ENCODE measurements at places on chromosomes 4 and X.
A peak's percentile ranks its signal among the peaks of the same experiment; 100 is the strongest.

DNA sequence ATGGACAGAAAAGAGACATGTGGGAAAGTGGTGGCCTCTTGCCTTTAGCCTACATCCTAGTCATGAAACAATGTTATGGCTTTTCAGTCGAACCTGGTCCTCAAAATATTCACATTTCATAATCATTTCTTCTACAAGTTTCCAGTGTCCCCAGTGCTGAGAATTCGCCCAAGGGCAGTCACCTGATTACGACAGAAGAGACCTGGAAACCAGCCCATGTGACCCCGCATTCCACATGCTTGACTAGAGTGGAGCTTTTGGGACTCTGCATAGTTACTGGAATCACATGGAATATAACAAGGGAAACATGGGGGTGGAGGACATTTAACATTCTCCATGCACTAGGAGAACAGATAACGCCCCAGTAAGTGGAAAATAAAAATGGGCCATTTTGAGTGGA, 100.1 kb downstream of the PPARGC1A start:
- no peak for DNase-seq

DNA sequence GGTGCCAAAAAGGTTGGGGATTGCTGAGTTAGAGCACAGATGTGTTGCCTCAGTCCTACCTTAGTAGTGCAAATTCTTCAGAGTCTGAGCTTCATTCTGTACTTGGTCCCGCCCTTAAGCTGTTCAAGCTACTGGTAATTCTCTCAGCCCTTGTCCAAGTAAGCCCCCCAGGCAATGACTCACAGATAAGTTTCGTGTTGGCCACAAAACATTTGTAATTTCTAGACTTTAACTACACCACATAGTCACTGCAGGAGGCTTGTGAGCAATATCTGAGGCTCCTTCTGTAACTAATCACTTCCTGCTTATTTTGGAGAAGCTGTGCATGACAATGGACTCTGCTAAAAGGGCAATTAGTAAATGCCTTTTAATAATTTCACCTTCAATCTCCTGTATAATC, 1420.5 kb downstream of the PCDH7 start:
- DNase-seq: no peak

DNA sequence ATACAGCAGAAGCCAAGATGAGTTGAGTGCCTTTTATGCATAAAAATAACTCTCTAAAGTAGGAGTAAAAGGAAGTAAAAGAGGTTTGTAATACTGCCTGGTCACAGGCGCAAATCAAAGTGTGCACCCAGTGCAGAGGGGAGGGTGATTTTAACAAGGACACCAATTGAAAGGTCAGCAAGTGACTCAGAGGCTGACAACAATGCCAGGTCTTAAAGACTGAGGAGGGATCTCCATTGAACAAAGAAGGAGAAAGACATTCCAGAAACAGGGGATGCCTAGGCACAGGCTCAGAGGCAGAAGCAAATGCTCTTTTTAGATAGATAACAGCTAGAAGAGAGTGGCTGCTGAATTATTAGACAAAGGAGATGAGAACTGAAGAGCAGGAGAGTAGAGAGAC, 297.4 kb upstream of the VCX start:
- DNase-seq: no peak

DNA sequence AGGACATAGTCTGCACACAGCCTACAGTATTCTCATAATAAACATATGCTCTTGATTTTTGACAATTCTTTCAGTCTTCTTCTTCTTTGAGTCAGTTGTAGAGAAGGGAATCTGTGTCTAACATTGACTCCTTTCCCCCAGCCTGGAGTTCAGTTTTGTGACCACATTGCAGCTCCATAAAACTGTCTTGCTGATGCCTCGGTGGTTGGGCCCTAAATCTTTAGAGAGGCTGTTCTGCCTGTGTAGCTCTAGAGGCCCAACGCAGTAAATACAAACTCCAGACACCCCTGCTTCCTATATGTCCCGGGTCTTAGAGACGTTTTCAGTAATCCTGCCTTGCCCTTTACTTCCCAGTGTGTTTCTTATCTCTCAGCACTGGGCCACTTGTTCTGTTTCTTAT, 639.5 kb upstream of the AADAT start:
- DNase-seq: no peak

- DNase-seq: no peak
These were observed 3.4 kb upstream of the GALNTL6 start for GRCh38 chr4:171809854-171810253.

GRCh38 chr4:71066737-71067716, 73.6 kb downstream of the DCK start:
- no peak for DNase-seq

- DNase-seq: peak; percentile 58
These were observed 12.2 kb downstream of the ARHGEF6 start for GRCh38 chrX:136768469-136769084.

- no peak for DNase-seq
These were observed 7.0 kb upstream of the ANK2 start for GRCh38 chr4:113042502-113042901.

DNA sequence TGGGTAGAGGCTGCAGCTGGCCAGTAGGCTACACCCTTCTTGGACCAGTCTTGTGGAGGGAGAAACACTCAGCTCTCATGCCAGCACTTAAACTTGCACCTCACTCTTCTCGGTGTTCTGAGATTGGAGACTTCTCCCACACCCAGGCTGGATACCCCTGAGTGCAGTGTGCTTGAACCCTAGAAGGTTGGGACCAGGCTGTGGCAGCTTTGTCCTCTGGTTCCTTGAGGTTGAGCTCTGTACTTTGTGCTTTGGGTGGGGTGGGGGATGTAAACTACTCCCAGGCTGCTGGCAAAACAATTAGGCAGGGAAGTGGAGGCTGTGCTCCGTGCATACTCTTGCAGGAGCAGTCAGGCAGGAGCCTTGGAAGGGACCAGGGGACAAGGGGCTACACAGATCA, 143.6 kb upstream of the GNPDA2 start:
- DNase-seq: no peak

DNA sequence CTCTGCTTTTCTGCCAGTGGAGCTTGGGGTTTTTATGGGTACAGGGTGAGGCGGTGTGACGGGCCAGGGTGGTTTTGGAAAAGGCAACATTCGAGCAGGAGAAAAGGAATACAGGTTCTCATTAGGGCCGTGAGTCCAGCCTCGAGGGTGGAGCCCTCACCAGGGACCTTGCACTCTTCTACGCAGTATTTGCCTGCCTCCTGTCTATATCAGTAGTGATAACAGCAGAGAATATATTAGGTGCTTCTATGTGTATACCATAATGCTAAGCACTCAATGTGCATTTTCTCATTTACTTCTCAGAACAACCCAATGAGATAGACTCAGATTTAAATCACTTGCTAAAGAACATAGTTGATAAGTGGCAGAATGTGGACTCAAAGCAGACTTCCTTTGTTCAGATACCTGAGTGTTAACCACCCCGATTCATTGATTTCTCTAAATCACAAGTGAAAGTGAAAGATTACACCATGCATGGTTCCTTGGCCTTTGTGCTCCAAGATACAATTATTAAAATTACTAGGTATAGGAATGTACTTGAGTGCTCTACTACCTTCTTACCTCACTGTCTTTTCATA, 403.9 kb downstream of the PCDH7 start:
- no peak for DNase-seq

DNA sequence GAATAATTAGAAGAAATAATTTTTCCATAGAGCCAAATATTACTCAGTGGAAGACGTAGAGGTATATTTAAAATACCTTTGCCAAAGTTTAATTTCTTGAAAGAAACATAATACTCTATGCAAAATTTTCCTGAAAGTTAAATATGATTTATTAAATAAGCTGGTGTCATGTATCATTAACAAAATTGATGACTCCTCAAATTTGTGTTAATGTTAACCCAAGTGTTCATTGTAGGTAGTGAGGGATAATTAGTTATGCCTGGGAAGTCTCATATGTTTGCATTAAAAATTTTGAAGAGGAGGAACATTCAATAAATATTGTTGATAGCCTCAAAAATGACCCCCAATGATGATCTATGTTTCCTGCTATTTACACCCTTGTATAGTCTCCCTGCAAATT, 292.7 kb upstream of the AMOT start:
- no peak for DNase-seq

GRCh38 chr4:173536808-173537429, 6.9 kb upstream of the HAND2 start:
- DNase-seq: no peak

GRCh38 chr4:47933840-47934239, 19.5 kb upstream of the NFXL1 start:
- DNase-seq: peak; percentile 16

DNA sequence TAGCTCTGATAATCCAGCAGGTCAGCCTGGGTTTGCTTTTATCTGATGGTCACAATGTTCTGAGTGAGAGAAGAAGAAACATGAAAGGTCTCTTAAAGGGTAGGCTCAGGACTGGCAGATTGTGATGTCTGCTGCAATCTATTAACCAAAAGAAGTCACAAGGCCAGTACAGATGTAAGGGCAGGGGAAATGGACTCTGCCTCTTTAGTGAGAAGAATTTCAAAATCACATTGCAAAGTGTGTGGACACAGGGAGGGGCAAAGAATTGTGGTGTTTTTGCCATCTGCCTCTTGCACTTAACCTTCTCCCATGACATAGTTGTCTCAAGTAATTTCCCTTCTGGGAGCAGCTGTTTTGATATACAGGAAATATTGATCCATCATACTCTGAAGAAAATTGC, 40.9 kb downstream of the IL1RAPL1 start:
- DNase-seq: no peak

- no peak for DNase-seq
These were observed 32.7 kb downstream of the MFAP3L start for GRCh38 chr4:169993531-169993930.

DNA sequence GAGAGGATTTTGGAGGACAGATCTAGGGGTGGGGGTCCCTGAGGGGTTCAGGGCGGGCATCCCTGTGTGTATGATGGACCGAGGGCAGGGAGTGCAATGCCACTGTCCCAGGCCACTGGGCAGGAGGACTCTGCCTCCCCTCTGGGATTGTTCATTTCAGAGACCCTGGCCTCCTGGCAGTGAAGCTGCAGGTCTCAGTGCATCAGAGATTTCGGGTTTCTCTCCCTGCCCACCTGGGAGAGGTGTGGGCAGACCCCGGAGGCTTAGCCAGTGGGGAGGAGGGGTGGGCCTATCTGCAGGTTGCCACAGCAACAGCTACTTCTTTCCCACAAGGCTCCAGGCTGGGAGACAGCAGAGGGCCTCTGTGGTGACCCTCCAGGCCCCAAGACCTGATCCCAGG, 80.1 kb upstream of the LRPAP1 start:
- DNase-seq: no peak

GRCh38 chr4:173121076-173121561, 47.5 kb upstream of the GALNT7 start:
- no peak for DNase-seq

GRCh38 chr4:151569650-151570049, 160.7 kb downstream of the FHIP1A start:
- DNase-seq: no peak

DNA sequence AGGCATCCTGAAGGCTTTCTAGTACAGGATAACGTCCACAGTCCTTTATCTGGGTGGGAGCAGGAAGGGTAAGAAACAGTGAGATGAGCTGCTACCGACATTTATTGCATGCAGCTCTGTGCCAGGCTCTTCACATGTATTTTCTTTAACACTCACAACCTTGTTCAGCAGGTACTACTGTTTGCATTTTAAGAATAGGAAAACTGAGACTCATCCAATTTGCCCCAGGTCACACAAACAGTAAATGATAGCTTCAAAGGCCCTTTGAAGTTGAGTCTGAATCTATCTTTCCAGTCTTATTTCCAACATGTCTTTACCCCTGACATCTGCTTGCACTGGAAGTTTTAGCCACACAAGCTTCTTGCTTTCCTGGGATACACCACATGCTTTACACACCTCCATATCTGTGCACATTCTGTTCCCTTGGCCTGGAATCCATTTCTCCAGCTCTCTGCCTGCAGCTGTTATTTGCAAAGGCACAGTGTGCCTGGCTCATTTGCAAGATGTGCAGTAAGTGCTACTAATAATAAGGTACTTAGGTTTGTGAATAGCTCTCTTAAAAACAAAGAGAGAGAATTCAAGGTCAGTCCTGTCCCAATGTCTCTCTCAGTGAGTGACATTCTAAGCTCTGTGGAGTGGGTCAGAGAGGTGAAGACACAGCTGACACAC, 61.2 kb downstream of the METTL14 start:
- DNase-seq: no peak

DNA sequence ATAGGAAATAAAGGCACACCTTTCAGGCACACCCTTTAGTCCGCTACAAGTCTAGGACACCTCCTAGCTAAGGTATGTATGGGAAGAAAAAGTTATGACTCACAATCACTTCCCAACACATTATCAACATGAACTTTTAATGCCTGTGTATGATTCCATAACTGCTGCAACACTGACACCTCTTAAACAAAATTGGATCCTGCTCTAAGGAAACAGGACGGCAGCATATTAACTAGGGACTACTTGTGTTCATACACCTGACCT, 2.4 kb upstream of the PPP3CA start:
- no peak for DNase-seq

GRCh38 chrX:22105231-22105630, 73.1 kb downstream of the PHEX start:
- DNase-seq: no peak

GRCh38 chrX:23804578-23804977, 21.6 kb downstream of the SAT1 start:
- DNase-seq: no peak
